ENCODE measurements at places on chromosomes 6 and 20.

- DNase-seq, result no peak
Observed at GRCh38 chr6:37987018-37987417, 167.5 kb downstream of the ZFAND3 start.

- no peak for DNase-seq
Observed at GRCh38 chr6:167157414-167157813, 366 bp downstream of the GPR31 start.

- no peak for DNase-seq
Observed at GRCh38 chr6:41177287-41177686, 14.4 kb upstream of the TREM2 start.

- DNase-seq, result no peak
Observed at GRCh38 chr6:15518878-15519277, 143.9 kb downstream of the DTNBP1 start.

DNA sequence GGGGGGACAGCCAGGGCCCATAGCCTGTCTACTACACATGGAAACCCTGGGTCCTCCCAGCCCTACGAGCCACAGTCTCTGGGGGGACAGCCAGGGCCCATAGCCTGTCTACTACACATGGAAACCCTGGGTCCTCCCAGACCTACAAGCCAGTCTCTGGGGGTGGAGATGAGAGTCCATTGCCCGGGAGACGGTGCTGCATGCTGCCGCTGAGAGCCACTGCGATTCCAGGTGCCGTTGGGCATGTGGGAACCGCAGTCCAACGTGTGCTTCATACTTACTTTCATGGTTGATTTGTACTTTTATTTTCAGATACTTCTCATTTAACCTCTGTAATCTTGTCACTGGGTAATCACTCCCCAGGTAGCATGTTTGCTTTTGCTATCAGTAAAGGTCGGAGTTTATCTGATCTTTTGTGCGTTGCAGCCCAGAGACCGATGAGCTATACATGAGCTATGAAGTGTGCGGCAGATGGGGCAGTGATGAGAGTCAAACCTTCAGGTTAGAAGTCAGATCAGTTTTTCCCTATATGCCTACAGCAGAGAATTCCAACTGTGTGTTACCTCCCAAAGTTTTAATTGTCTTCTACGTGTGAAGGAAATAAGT is 58.2 kb downstream of the SMOC2 start:
- DNase-seq, result no peak
